AG08395 (cell line): ENCODE measurements at places on chromosomes 16 and 17.

GRCh38 chr16:4060009-4060408, 56.2 kb downstream of the ADCY9 start:
- DNase-seq, result no peak

DNA sequence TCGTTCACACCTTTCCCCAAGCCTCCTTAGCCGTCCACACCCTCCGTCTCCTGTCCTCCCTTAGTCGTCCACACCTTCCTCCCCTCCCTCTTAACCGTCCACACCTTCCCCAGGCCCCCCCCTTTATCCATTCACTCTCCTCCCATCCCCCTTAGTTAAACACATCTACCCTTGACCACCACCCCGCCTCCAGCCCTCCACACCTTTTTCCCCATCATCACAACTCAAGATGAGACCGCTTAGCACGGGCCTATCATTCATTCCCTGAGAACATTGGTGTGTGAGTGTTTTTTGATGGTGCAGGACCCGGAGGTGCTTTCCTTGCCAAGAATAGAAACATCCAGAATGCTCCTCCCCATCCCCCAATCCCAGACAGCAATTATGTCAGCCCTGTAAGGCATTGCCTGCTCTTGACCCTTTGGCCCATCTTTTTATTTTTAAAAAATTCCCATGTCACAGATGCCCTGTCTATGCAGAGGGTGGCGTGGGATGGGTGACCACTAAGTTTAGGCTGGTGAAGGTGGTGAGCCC, 1.4 kb downstream of the TENT4B start:
- DNase-seq, result peak; percentile 27

DNA sequence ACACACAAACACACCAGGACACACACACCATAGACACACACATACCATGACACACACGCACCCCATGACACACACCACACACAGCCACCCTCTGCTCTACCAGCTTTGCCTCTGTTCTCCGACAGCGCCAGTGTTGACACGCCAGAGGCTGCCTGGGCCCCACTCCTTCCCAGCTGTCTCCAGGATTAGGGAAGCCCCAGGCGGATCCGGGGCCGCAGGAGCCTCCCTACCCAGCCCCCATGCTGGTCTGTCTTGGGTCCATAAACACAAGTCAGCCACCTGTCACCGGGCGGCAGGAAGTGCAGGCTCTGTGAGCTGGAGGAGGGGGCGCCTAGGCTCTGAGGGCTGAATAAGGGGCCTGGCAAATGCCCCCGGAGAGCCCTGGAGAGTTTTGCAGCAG, 10.5 kb downstream of the TBC1D16 start:
- no peak for DNase-seq

DNA sequence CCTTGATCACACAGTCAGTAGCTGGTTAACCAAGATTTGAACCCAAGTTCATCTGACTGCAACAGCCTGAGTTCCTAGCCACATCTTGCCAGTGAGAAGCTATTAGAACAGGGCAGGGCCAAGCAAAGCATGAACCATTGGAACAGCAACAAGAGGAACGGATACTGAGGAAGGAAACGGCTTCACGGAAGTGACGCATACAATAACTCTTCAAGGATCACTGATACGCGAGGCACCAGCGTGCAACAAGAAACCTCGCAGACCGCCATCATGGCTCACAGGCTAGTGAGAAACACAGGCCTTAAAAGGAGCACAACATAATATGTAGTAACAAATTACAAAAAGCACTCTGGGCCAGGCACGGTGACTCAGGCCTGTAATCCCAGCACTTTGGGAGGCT, 114.9 kb downstream of the CDYL2 start:
- DNase-seq, result no peak

DNA sequence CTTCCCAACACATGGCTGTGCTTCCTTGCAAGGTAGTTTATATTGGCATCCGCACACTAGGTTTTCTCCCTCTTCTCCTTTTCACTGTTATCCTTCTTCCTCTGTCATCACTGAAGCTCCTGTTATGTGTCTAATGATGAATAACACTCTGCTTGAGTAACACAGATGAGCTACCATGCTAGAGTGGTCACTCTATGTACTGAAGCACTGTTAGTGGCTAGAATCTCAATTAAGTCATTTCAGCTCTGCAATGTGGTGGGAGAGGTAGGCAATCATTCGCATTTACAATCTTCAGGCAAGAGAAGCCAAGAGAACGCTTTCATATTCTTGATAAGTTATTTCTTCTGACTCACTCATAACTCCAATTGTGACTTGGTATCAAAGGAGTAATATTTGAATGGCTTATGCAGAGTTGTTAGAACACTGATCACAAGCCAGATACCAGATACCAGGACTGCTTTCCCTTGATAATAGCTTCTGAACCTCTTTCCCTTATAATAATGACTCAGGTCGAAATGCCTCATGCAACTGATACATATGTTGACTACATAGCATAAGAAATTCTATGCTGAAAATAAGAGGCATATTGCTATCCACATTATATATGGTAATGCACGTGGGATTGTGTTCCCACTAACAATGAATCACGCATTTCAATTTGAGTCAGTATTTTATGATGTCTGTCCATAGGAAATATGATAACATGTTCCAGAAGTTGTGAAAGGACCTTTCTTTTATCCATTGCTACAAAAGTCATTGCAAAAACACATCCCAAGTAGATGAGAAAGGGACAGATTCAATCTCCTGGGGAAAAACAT, 158.0 kb upstream of the HS3ST3A1 start:
- DNase-seq, result no peak

DNA sequence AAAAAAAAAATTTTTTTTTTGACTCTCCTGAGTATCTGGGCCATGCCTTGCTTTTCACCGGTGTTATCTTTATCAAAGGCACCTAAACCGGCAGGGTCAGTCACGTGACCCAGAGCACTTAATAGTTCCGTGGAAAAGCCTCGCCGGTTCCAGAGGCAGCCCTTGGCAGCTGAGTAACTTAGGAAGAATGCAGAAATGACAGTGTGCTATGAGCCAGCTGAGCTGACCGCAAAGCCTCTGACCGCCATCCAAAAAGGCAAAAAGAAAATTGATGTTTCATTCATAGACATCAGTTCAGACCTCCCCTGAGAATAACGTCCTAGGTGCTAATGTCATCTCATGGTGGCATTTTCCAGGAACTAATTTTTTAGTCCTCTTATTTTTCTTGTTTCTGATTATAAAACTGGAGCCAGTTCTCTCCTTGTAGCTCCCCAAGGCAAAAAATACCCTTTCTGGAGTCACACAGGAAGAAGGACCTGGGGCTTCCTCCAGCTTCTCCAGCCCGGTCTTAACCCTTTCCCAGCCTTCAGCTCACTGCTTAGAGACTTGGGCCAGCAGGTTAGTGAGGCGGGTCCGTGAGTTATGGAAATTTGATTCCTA, 122.6 kb downstream of the SOCS1 start:
- peak; percentile 93 for DNase-seq

DNA sequence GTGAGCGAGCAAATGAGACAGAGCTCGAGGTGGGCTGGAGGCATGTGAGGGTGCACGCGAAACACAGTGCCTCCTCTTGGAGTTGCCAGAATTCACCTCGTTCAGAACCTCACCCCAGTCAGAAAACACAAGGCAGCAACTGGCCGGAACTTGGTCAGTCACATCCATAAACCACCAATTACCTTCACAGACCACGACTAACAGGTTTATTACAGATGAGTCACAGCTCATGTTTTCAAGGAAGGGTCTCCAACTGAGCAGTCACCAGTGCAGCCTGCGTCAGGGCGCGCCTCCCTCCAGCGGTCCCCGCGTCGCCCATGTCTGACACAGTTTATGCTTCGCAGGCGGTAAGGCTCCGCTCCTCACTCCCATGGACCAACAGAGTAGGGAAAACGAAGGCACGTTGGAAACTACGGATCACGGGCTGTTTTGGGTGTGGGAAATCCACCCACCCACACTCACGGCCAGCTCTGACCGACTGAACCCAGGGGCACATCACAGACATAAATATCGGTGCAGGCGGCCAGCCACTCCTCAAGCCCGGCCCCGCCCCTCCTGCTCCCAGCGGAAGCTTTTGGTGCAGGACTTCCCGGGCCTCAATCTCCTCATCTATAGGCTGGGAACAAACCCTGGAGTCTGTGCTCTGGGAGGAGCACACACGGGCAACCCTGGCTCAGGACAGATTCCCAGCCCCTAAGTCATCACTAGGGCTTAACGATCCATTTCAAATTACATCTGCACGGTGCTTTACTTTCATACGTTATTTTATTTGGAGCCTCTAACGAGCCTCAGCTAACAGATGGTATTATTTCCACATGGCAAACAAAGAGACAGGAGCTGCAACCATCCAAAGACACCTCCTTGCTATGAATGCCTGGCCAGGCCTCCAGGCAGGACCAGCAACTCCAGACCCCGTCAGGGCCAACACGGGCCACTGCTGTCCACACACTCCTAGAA, 126.3 kb downstream of the ZNF778 start:
- DNase-seq, result peak; percentile 63

DNA sequence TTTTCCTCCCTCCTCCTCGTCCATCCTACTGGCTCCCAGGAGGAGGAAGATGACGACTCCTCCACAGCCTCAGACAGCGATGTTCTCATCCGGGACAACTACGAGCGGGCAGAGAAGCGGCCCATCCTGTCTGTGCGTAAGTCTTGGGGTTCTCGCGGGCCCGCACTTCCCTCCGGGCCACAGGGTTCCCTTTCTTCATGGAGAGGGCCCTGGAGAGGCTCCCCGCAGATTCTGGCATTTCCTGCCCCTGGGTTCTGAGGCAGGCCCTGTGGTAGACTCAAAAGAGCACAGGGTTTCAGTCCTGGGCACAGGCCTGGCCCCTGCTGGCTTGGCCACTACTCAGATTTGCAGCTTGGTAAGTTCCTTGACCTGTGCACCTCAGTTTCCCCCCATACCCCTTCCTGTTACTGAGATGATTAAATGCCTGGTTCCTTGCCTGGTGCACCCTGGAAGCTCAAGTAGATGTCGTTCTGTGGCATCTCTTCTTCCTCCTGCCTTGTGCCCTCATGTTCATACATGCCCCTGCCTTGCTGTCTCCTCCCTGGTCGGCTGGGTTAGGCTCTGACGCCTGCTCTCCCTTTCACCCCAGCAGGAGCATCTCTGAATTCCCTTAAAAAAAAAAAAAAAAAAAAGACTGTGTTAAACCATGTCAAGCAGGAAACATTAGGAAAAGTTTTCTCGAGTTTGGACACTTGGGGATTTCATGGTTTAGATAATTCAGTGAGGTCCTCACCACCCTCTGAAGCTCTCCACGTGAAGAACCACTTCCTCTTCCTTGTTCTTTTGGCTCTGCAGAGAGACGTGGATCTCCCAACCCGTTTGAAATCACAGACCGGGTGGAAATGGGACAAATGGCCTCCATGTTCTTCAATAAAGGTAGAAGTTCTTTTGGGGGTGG, 14.3 kb upstream of the NAT9 start:
- DNase-seq, result no peak

DNA sequence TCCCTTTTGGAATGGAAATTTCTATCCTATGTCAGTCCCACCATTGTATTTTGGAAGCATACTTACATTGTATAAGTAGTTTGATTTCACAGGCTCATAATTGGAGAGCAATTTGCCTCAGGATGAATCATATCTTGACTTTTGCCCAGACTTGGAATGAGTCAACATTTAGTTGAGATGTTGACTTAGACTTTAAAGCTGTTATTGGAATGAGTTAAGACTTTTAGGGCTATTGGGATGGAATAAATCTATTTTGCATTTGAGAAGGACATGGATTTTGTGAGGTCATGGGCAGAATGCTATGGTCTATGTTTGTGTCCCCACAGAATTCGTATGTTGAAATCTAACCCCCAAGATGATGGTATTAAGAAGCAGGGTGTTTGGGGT, 12.2 kb upstream of the ZNF594 start:
- DNase-seq, result peak; percentile 60

- no peak for DNase-seq
These were observed 8.0 kb downstream of the PIGQ start for GRCh38 chr16:577796-578195.

DNA sequence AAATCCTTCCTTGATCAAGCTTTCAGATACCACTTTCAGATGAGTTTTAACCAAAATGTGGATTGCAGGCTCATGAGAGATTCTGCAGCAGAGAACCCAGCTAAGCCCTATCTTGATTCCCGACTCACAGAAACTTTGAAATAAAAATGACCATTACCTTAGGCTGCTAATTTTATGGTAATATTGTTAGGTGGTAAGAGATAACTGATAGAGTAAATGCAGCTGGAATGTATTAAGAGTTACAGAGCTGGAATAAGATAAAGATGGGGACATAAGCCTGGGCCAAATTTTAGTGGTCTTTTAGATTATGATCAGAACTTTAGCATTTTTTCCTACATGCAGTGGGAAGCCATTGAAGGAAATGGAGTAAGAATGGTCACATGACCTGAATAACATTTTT, 1074.0 kb downstream of the CDH11 start:
- no peak for DNase-seq

DNA sequence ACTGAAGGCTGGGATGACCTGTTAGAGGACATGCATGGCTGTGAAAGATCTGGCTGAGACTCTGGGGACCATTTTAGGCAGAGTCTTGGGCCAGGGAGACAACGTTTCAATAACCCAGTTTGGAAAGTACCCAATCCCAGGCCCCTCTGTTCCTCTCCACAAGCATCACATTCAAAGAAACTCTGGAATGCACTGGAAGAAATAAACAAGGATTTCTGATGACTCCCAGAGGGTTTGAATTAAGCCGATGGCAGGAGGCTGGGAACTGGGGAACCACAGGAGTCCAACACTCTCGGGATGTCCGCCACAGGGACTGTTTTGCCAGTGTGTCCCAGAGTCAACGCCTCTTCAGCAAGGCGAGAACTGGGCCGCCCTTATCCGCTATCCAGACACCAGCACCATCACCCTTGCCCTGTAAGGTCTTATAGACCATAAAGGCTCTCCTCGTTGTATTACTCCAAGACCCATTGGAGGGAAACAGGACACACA, 3.3 kb downstream of the PMP22 start:
- no peak for DNase-seq

DNA sequence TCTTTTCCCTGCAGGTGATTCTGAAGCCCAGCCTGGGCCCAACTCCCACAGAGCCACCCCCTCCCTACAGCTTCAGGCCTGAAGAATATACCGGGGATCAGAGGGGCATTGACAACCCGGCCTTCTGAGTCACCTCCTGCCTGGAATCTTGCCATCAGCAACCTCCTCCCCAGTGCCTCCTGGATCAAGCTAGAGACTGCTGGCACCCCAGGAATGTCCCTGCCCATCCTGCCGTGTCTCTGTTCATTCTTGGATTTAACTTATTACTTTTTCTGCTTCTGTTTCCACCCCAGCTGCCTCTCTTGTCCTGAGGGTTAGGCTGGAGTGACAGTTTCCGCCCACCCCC, 4.9 kb downstream of the TMEM92 start:
- peak; percentile 58 for DNase-seq

- DNase-seq, result no peak
These were observed 6.2 kb upstream of the TMEM94 start for GRCh38 chr17:75450270-75450669.

DNA sequence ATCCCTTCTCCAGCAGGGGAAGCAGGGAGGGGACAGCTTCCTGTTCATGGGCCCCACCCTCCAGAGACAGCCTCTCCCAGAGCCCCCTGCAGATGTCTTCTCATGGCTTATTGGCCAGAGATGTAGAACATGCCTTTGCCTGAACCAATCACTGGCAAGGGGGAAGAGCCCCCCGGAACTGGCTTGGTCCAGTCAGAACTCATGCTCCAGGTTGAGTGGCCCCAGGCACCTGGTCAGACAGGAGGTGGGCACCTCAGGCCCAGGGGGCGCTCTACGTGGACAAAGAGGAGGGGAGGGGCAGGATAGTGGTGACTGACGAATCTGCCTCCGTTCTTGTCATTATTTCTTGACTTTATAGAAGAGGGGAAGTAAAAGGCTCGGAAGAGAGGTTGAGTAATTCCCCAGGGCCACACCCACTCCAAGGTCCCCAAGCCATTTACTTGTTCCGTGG, 23.6 kb downstream of the RAB11FIP4 start:
- DNase-seq, result no peak
